ENCODE measurements at places on chromosomes 1 and 21.

GRCh38 chr21:37253991-37254390 lies 13.1 kb downstream of the VPS26C start:
- DNase-seq = no peak

DNA sequence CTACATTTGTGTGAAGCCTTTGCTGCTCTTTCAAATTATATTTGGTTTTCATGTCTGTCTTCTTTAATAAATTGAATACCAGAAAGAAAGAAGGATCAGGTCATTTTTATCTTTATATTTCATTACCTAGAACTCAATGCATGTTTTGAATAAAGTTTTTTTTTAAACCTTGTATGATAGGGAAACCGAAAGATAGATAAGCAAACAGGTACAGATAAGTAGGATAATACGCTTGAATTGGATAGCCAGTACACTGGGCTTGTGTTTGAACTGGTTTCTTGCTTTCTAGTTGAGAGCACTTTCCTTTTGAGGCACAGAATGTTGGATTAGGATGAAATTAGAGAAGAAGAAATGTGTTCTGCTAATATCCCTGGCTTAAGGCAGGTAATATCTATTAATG lies 46.9 kb downstream of the PKN2 start:
- DNase-seq = no peak

GRCh38 chr1:33300673-33301072 lies 20.2 kb downstream of the A3GALT2 start:
- no peak for DNase-seq

- no peak for DNase-seq
These were observed 9.6 kb downstream of the VPS26C start for GRCh38 chr21:37257511-37257966.
